ENCODE measurements at places on chromosomes 6 and 20.

DNA sequence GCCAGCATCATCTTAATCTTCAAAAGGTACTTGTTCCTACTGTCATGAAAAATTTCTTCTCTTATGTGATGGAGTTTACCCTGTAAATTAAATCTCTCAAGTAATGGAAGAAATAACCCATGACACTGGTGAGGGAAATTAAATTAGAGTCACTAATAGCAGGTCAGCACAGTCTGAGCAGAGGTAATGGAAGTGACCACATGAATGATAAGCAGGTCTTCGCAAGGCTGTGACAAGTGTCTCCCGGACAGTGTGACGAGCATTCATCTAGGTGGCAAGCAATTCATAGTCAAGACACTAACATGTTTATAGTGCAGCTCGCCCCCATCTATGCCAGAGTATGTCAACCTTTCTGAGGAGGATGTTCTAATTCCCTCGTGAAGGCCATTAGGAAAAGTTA lies 249.2 kb downstream of the FRK start:
- DNase-seq = no peak

- DNase-seq = no peak
Observed at GRCh38 chr6:44892579-44892978, 435.6 kb upstream of the RUNX2 start.

DNA sequence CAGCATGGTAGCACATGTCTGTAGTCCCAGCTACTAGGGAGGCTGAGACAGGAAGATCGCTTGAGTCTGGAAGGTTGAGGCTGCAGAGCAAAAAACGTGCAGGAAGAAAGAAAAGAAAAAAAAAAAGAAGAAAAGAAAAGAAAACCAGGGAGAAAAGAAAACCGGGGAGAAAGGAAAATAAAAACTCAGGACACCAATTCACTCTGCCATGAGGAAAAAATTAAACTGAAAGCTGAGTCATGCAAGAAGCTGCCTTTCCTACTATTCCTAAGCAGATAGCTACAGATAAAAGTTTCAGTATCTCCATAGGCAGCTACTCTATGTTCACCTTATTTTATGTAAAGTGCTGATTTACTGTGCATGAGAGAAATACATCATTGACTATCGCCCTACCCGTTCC lies 10.5 kb downstream of the PTGIS start:
- DNase-seq = no peak

- no peak for DNase-seq
Observed at GRCh38 chr20:32165836-32166545, 41.6 kb downstream of the PLAGL2 start.

- DNase-seq = no peak
Observed at GRCh38 chr6:162730502-162730901, 2.7 kb downstream of the PACRG start.

GRCh38 chr6:143929975-143930374 lies 65.7 kb downstream of the ZC2HC1B start:
- no peak for DNase-seq

GRCh38 chr20:4076671-4077070 lies 61.3 kb upstream of the RNF24 start:
- no peak for DNase-seq

GRCh38 chr6:157211603-157212455 lies 111.5 kb downstream of the TMEM242 start:
- DNase-seq = no peak

DNA sequence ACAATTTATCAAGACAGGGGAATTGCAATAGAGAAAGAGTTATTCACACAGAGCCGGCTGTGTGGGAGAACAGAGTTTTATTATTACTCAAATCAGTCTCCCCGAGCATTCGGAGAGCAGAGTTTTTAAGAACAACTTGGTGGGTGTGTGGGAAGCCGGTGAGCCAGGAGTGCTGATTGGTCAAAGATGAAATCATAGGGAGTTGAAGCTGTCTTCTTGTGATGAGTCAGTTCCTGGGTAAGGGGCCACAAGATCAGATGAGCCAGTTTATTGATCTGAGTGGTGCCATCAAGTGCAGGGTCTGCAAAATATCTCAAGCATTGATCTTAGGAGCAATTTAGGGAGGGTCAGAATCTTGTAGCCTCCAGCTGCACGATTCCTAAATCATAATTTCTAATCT lies 50.0 kb upstream of the ECI2 start:
- no peak for DNase-seq

DNA sequence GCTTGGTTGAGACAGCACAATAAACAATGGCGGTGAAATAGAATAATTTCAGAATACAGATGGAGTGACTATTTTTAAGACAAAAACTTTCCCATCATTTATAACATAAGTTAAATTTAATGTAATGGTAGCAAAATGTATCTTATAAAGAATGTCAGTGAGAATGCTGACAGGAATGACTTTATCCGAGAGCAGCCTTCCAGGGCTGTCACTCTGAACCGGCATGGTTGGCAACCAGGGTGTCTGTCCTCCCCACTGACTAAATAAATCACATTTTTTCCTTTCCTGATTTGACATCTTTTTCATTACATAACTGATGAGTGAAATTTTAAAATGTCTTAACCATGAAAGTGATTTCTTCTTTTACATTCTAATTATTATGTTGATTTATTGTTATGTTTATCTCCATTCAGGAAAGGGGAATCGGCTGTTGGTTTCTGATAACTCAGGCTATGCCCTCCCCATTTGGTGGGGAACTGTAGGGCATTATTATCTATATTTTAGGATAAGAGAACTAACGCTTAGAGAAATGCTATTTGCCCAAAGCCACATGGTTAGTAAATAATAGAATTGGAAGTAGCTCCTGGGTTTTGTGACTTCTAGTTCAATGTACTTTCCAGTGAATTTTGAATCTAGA lies 109.2 kb upstream of the OGFRL1 start:
- no peak for DNase-seq

DNA sequence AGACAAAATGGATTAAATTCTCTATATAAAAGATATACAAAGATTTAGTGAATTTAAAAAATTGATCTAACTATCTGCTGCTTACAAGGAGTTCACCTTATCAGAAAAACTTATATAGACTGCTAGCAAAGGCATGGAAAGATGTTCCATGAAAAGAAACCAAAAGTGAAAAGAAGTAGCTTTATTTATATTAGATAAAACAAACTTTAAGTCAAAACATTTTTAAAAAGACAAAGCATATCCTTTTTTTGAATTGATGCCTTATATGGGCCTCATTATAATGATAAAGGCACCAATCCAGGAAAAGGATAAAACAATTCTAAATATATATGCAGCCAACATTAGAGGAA lies 334.2 kb downstream of the MEI4 start:
- no peak for DNase-seq

DNA sequence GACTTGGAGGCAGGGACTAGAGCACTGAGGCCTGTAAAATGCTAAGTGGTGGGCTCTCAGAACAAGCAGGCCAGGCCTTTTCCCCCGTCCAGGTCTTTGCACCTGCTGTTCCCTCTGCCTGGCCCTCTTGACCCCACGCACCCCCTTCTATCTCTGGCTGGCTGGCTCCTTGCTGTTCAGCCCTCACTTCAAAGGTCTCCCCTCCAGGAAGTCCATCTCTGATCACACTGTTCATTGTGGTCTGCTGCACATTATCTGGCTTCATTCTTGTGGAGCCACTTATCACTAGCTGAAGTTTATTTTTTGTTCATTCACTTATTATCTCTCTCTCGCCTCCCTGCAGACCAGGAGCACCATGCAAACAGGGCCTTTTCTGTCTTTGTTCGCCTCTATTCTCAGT lies 24.5 kb downstream of the SLC13A3 start:
- no peak for DNase-seq

GRCh38 chr6:6942831-6943230 lies 164.9 kb upstream of the RREB1 start:
- DNase-seq = no peak

DNA sequence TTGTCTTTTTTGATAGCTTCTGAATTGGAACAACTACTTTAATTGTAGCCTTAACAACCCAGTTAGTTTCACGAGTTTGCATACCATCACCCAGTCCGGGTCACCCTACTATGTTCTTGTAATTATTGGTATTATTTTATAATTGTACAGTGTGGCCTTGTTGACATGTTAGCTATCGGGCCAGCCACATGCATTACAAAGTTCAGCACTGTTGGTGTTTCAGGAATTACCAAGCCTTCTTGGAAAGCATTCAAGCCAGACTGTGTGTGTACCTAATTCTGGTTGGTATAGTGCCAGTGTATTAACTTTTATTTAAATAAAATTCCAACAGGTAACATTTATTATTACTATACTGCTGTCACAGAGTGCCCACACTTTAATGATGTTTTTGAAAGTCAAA lies 150.9 kb downstream of the JARID2 start:
- DNase-seq = no peak

GRCh38 chr6:161439093-161439492 lies 165.2 kb upstream of the AGPAT4 start:
- peak; percentile 81 for DNase-seq

- DNase-seq = no peak
Observed at GRCh38 chr6:40347571-40348011, 239.6 kb downstream of the LRFN2 start.

DNA sequence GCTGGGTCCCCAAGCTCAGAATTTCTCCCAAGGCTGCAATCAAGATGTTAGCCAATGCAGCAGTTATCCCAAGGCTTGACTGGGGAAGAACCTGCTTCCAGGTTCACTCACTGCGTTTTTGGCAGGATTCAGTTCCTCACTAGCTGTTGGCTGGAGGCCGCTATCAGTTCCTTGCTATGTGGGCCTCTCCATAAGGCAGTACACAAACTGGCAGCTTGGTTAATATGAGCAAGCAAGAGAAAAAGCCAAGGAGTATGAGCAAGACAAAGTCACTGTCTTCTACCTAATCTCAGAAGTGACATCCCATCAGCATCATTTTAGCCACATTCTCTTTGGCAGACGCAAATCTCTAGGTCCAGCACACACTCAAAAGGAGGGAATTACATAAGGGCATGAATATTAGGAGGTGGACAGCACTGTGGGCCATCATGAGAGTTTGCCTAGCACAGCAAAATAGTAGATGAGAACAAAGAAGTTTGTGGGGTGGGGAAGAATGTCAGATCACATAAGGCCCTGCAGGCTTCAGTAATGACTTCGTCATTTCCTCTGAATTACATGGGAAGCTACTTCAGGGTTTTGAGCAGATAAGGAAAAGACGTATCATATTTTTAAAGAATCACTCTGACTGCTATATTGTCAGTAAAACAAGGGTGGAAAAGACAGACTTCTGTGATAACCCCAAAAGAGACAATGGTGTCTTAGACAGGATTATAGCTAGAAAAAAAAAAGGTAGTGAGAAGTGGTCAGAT lies 25.5 kb downstream of the LMBRD1 start:
- no peak for DNase-seq

GRCh38 chr6:130788954-130789353 lies 38.3 kb upstream of the SMLR1 start:
- no peak for DNase-seq

DNA sequence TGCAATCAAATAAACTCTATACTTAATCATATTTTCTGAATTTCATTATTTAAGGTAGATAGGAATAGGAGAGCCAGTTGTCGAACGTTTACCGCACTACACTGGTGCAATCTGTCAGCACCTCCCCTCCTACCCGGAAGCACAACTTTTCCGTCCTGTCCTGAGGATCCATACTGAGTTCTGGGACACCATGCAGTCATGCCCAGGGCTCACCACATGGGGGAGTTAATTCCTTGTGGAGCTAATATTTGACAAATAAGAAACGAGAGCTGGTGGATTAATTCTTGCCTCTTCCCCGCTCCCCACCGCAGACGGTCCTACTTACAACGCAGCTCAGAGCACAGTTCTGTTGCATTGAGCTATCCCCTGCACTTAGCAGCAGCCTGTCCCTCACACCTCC lies 107.7 kb upstream of the RALGAPA2 start:
- DNase-seq = peak; percentile 6

GRCh38 chr6:35161776-35162607 lies 20.9 kb upstream of the TCP11 start:
- DNase-seq = no peak

- no peak for DNase-seq
Observed at GRCh38 chr6:112408522-112408921, 61.4 kb downstream of the RFPL4B start.

DNA sequence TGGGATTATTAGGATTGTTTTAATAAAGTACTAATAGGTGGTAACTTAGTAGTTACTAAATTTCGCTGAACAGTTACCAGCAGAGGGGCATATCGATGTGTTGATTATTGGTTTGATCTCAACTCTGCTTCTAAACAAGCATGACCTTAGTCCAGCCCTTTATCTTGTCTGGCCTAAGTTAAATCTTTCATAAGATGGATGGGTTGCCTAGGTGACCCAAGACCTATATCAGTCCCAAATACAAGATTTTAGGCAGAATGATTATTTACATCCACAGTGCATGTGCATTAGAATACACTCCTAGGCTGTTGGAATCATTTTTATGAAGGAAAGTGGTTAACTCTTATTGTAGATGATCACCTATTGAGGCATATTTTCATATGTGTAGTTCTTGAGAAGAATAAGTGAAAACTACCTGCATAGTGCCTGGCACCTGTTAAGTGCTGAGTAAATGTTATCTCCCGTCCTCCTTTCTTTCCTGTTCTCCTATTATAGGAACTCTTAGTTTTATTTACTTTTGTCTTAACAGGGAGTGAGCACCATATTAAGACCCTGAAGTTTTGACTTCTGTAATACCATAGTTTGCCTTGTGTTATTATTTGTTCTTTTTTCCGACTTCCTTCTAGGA lies 1.1 kb downstream of the HSF2 start:
- DNase-seq = no peak

DNA sequence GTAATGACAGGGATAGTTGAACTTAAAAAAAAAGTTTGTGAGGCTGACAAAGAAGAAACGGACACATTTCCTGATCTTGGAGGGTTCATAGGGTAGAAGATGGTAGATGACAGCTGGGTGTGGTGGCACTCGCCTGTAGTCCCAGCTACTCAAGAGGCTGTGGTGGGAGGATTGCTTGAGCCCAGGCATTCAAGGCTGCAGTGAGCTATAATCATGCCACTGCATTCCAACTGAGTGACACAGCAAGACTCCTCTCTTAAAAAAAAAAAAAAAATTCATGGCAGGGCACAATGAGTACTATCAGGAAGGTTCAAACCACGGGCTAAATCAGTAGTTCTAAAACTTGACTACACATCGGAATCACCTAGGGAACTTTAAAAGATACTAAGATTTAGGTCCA lies 2.0 kb upstream of the MICA start:
- no peak for DNase-seq

DNA sequence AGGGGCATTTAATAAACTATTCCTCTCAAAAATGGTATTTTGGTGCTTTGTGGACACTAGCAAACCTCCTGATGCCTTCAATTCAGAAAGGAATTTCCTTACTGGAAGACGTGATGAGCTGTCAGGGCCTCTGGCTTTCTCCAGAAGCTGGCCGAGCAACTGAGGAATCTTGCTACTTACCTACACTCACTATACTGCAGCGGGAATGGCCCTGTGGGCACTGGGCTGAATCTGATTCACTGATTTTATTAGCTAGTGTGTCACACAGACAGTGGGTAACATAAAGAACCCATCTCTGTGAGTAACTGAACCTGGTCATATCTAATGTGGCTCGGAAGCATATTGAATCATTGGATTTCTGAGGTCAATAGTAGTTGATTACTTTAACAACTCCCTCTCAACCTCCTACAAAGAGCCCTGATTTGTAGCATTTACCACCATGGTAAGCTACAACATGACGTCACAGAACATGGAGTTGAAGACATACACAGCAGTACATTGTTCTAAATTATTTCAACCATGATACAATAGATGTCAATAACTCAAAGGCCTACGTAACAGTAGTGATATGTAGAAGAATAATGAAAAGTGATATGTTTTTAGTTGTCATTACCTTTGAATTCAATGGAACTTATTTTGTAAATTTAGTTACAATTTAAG lies 232.1 kb downstream of the SYNE1 start:
- DNase-seq = no peak

GRCh38 chr6:29737707-29738630 lies 14.7 kb downstream of the HLA-F start:
- DNase-seq = no peak

GRCh38 chr6:1792989-1793388 lies 183.3 kb downstream of the FOXC1 start:
- DNase-seq = no peak
